ENCODE measurements at places on chromosomes 3 and 15. TPM values are rescaled to one million over a fixed set of nuclear protein-coding genes. Genes with fewer than 3 reads are reported as not detected.

Gene TLR9
- total RNA-seq: 0.66 TPM

Gene CHD2
- total RNA-seq: 41.3 TPM

Gene SLC35G2
- total RNA-seq: 2.6 TPM

Gene ZIC4
- not detected for total RNA-seq

Gene FETUB
- total RNA-seq: not detected

Gene PDZRN3
- 114 TPM for total RNA-seq

Gene CPB1
- total RNA-seq: not detected

Gene AQP9
- total RNA-seq: 0.77 TPM

GRCh38 chr3:126277629-126278378, 79.4 kb downstream of the KLF15 start:
- no peak for DNase-seq
- H3K27ac ChIP-seq: no peak overlapping the region
- no peak overlapping the region for H3K4me3 ChIP-seq
- peaks cover 13% of the 10 kb centered on the region for H3K4me1 ChIP-seq

- H3K27ac ChIP-seq: no peak overlapping the region
- H3K4me1 ChIP-seq: no peaks in the 10 kb centered on the region
- no peaks in the 10 kb centered on the region for H3K36me3 ChIP-seq
- no peak overlapping the region for H3K4me3 ChIP-seq
These were observed 10.5 kb upstream of the CCK start for GRCh38 chr3:42276141-42277132.

DNA sequence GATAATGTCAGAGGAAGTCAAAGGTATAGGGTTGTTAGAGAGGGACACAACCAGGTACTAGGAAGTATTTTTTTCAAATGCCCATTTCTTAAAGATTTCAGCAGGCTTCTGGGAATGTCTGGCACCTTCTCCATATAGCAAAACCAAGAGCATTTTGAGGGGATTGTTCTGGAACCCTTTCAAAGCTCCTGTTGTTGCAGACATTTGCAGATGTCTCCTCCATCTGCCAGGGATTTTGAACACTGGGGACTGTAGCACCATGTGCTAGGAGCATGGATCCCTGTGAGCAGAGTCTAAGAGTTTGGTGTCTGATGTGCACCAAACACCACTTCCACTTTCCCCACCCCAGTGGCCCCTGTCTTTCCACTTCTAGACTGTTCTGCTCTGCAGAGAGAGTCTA, 206.0 kb upstream of the KBTBD8 start:
- H3K36me3 ChIP-seq: no peaks in the 10 kb centered on the region
- no peaks in the 10 kb centered on the region for H3K4me1 ChIP-seq
- no peak for DNase-seq
- H3K27ac ChIP-seq: no peak overlapping the region

- H3K4me1 ChIP-seq: peaks cover 32% of the 10 kb centered on the region
- no peak overlapping the region for H3K27ac ChIP-seq
- no peak for DNase-seq
- H3K27me3 ChIP-seq: peaks cover 9% of the 10 kb centered on the region
- no peaks in the 10 kb centered on the region for H3K36me3 ChIP-seq
- H3K4me3 ChIP-seq: no peak overlapping the region
These were observed 104.9 kb upstream of the ST8SIA2 start for GRCh38 chr15:92288755-92289154.

- no peaks in the 10 kb centered on the region for H3K36me3 ChIP-seq
- H3K27ac ChIP-seq: peak overlapping the region; percentile 30
- no peaks in the 10 kb centered on the region for H3K27me3 ChIP-seq
These were observed 86.3 kb downstream of the PPM1L start for GRCh38 chr3:160842021-160843005.

DNA sequence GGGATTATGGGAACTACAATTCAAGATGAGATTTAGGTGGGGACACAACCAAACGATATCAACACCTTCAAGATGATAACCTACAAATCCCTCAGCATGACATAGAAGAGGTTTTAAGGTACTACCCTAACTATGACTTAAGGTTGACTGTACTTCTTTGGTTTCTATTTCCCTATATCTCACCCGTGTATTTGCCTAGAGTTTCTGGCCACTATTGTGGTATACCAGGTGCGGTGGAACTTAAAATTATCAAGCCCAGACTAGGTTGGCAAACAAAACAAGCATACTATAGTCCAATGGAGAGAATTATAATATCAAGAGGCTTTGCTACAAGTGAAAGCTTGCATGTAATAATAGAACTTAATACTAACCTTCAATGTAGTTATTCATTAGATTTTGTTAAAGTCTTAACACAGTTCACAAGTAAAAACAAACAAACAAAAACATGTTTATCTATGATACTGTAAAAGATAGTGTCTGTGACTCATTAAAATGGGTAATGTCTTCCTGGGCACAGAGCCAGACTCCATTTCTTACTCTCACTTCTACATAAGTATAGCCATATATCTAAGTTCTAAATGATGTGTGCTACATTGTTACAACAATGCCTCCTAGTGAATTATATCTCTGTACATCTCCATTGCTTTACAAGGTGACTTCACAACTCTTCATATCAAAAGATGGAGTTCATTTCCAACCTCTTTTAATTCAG, 479.1 kb downstream of the ZBBX start:
- H3K27ac ChIP-seq: no peak overlapping the region
- no peak overlapping the region for H3K4me3 ChIP-seq
- no peak for DNase-seq
- no peaks in the 10 kb centered on the region for H3K4me1 ChIP-seq
- no peaks in the 10 kb centered on the region for H3K27me3 ChIP-seq

GRCh38 chr3:63807961-63808565, 11.0 kb upstream of the C3orf49 start:
- no peak for DNase-seq
- no peaks in the 10 kb centered on the region for H3K4me1 ChIP-seq
- H3K27me3 ChIP-seq: no peaks in the 10 kb centered on the region
- H3K36me3 ChIP-seq: peaks cover 8% of the 10 kb centered on the region

- no peaks in the 10 kb centered on the region for H3K27me3 ChIP-seq
- no peak for DNase-seq
- no peaks in the 10 kb centered on the region for H3K36me3 ChIP-seq
- H3K27ac ChIP-seq: no peak overlapping the region
- H3K4me3 ChIP-seq: no peak overlapping the region
These were observed 186.8 kb downstream of the CHST2 start for GRCh38 chr3:143306407-143306806.

DNA sequence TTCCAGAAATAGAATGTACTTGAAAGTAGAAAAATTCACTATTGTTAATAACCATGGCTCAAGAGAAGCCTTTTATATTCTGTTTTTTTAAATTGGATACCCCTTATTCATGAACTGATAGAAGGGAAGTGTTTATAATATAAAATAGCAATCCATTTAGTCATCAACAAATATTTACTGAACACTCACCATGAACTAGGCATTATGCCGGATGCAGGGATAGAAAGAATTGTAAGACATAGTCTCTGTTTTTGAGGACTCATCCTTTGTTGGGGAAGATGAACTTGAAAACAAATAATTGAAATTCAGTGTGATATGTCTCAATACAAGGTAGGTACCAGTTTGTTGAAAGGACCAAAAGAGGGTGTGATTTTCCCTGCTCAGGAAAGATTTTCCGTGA, 160.9 kb upstream of the SATB1 start:
- H3K36me3 ChIP-seq: no peaks in the 10 kb centered on the region
- DNase-seq: no peak
- H3K4me3 ChIP-seq: no peak overlapping the region
- H3K27ac ChIP-seq: no peak overlapping the region

DNA sequence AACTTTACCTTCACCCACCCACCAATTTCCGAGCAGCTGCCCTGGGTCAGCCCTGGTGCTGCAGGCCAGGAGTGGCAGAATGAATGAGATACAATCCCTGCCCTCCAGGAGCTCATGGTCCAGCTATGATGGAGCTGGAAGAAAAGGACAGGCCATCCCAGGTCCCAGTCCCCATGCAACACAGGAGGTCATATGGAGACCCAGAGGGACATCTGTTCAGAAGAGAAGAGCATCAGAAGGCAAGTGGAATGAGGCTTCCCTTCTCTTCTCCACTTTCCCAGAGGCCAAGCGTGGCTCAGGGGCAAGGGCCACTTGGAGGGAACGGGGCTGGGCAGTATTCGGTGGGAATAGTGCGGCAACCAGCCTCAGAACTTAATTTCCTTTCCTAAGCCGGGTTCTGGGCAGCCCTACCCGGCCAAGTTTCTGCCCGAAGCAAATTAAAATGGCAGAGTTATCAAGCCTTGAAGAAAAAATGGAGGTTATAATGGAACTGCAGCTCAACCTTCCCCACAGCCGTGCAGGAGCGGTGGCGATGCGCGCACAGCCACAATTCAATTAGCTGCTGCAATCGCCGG, 35.9 kb downstream of the TLE3 start:
- DNase-seq: no peak
- H3K4me1 ChIP-seq: peaks cover 38% of the 10 kb centered on the region
- H3K4me3 ChIP-seq: peak overlapping the region; percentile 48

DNA sequence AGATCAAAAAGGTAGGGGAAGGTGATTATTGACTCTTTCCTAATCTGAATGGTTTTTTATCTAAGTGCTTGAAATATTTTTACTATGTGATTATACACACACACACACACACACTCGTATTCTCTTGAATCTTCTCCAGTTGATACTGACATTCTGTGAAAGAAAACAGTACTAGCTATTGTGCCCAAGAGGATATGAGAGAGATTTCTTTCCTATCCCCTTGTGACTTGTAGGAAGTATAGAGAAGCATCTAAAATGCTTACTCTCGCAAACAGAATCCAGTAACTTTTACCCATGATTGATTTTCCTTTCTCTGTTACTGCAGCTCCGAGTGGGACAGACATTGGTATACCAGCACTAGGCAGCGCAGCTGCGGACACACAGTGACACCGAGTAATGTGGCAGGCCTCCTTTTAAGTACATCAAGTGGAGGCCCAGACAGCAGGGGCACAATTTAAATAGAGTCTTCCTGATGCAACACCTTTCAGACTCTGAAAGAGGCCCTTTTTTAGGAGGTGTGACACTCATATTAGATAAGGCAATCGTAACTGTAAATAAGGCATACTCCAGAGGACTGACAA, 421.0 kb upstream of the CNTN4 start:
- no peak overlapping the region for H3K27ac ChIP-seq
- no peaks in the 10 kb centered on the region for H3K27me3 ChIP-seq
- H3K4me3 ChIP-seq: no peak overlapping the region
- no peaks in the 10 kb centered on the region for H3K36me3 ChIP-seq
- no peaks in the 10 kb centered on the region for H3K4me1 ChIP-seq

DNA sequence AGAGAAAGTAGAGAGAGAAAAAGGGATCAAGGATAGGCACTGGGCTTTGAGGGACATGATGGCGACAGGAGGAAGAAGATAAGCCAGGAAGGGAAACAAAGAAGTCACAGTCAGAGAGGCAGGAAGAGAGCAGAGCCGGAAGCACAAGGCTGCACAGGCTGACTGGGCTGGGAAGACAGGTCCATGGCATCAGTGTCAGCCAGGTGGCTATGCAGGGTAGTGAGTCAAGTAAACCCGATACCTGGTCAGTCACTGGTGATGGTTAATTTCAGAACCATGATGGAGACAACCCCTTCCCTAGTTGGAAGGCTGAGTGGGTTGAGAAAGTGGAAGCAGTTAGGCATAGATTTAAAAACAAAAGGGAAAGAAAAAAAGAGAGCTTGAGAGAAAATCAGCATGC, 203.8 kb downstream of the EPHB1 start:
- no peaks in the 10 kb centered on the region for H3K4me1 ChIP-seq
- no peak for DNase-seq
- H3K36me3 ChIP-seq: no peaks in the 10 kb centered on the region
- H3K27ac ChIP-seq: no peak overlapping the region

DNA sequence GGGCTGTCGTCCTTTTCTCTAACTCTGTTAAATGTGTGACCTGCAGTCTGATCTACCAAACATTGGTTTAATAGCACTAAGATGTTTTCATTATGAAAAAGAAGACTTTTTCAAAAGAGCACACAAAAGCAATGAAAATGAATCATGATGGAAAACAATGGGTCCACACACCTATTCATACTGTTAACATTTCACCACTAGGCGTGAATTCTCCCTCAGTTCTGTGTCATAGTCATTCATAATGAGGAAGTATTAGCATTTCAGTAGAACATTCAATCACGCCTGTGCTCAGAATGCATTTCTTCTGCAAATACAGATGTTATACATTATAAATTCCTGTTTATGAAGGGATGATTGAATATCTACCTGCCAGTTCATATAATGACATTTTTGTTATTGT, 35.9 kb downstream of the EIF4E3 start:
- peaks cover 9% of the 10 kb centered on the region for H3K36me3 ChIP-seq
- DNase-seq: no peak
- no peak overlapping the region for H3K4me3 ChIP-seq
- H3K27me3 ChIP-seq: no peaks in the 10 kb centered on the region
- H3K4me1 ChIP-seq: peaks cover 33% of the 10 kb centered on the region

DNA sequence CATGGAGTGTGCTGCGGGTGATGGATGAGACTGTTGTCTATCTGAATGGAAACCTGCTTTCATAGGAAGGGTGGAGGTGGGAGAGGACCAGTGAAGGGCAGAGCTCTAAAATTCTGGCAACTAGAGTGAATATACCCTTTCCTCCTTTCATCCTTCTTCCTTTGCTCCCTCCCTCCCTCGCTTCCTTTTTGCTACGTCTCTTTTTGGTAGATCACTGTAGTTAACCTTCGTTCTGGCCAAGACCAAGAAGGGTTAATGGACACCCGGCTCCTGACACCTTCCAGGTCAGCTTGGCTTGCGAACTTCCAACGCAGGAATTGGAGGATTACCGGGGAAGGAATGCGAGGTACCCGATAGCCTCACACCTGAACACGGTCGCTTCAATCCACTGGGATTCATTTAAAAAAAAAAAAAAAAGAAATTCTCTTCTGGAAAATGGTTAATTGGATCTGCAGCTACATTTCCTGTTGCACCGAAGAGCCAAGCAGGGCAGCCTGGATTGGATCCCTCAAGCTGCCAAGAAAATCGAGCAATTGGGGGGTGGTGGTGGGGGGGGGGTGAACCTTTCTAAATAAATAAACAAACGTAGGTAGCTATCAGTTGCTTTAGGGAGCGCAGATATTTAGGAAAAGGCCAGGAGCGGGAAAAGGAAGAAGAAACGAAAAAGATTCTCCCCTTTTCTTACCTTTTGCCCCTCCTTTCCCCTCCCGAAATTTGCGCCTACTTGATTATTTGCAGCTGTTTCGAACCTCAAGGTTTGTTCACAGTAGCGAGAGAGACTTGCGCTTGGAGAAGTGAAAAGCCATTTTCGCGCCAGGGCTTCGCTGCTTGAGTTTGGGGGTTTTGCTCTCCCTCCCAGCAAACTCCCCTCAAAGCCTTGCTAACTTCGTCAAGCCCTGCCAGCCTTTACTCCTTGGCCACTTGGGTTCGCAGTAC, 9.5 kb upstream of the NR2F2 start:
- peaks cover 35% of the 10 kb centered on the region for H3K4me1 ChIP-seq
- no peak for DNase-seq
- peak overlapping the region; percentile 96 for H3K27ac ChIP-seq

- no peak for DNase-seq
- no peaks in the 10 kb centered on the region for H3K27me3 ChIP-seq
- H3K4me1 ChIP-seq: no peaks in the 10 kb centered on the region
- H3K27ac ChIP-seq: no peak overlapping the region
- no peak overlapping the region for H3K4me3 ChIP-seq
- H3K36me3 ChIP-seq: no peaks in the 10 kb centered on the region
These were observed 915.2 kb downstream of the NSUN3 start for GRCh38 chr3:94978084-94978483.

- DNase-seq: peak; percentile 45
- H3K27me3 ChIP-seq: no peaks in the 10 kb centered on the region
- no peak overlapping the region for H3K4me3 ChIP-seq
- H3K27ac ChIP-seq: peak overlapping the region; percentile 47
These were observed 33.2 kb upstream of the TSPAN3 start for GRCh38 chr15:77104155-77104554.
